ENCODE measurements at places on chromosomes 13 and 19. TPM values are rescaled to one million over a fixed set of nuclear protein-coding genes. Genes with fewer than 3 reads are reported as not detected.

RAB8A gene
- 18.9 TPM for polyA plus RNA-seq

DNA sequence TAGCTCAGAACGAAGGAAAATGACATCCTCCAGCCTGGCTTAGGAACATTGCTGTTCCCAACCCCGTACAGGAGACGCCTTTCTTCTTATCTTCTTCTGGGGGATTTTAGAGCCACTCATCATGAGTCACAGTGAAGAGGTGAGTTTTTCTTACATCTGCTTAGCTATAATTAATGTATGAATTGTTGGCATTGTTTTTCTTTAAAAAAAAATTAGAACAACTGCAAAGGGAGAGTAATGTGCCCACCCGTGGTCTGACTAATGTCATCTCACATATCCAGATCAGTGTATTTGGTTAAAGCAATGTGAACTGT is 310.6 kb upstream of the TSHZ3 start:
- DNase-seq: no peak

GRCh38 chr13:40252241-40252640 is 414.2 kb downstream of the FOXO1 start:
- no peak for DNase-seq

CGB5 gene
- polyA plus RNA-seq: 0.92 TPM

DNA sequence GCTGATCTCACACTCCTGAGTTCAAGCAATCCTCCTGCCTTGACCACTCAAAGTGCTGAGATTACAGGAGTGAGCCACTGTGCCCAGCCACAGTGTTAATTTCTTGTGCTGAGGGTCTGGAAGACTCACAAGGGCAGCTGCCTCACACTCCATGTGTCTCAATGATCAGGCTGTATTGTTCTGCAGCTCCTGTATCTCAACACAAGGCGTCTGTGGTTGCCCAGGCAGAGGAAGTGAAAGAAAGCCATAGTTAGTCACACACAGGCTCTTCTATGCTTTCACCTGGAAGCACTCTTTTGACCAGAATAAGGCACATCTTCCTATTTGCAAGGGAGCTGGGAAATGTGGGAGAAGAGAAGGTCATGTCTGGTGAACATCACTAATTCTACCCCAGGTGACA is 107.3 kb upstream of the ZNF507 start:
- no peak for DNase-seq

KLK12 gene
- not detected for polyA plus RNA-seq

DNA sequence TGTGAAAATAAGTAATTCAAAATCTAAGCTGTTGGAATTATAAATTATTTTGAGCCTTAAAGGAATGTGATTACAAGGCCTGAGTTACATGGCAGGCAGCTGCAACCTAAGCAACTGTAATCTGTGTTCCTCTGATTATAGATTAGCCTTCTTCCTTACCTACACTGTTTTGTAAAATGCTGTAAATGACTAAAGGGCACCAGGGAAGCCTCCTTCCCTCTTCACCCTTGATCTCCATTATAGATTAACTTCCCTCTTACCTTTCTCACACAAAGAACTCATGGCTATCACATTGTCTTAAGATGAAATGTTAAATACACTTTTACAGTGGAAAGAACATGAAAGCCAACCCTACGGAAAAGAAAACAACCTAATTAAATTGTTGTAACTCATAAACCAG is 423.7 kb upstream of the KLF12 start:
- DNase-seq: no peak

GRCh38 chr13:101455863-101456262 is 3.4 kb downstream of the ITGBL1 start:
- DNase-seq: no peak

DNA sequence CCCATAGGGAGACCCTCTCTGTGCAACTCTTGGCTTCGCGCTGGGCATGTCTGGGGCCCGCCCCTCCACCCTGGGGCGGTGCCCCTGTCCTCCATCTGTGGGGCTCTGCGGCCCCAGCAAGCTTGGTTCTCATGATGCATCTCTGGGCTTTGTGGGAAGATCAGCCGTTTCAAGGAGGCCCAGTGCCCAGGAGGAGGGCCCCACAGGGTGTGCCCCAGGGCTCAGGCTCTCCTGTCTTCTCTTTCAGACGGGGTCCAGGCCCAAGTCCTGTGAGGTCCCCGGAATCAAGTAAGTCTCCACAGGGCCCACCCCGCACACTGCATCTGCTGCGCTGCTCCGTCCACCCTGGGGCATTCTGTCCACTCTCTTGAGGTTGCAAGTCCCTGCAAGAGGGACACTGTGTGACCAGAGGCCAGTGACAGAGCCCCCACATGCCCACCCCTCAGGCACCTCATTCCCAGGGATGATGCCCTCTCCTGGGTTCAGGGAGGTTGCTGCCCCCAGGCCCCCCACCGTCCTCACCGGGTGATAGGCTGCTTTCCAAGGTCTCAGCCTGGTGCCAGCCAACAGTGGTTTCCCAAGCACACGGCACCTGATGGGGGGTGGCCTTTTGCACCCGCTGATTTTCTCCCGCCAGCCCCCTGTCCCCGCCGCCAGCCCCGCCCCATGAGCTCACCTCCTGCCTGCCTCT is 31.7 kb downstream of the COMP start:
- no peak for DNase-seq

DNA sequence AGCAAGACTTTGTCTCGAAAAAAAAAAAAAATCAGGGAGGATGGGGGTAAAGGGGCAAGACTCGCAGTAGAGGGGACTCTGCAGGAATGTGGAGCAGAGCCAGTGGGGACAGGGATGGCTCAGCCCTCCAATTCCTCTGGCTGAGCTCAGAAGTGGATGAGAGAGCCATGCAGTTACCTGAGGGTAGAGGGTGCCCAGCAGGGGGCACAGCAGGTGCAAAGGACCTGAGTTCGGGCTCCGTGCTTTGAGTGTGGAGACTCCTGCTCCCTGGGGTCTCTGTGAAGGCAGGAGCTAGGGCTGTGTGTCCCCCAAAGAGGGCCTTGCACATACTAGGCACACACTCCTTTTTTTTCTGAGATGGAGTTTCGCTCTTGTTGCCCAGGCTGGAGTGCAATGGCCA is 7.7 kb downstream of the DOCK6 start:
- DNase-seq: no peak

- no peak for DNase-seq
These were observed 5.2 kb upstream of the BCAT2 start for GRCh38 chr19:48815870-48816501.

GRCh38 chr19:44845612-44846454 is at the start of gene NECTIN2:
Gene NECTIN2 (plus strand): TSS chr19:44846297. CDS start chr19:44846526, 229 bp downstream.
- DNase-seq: peak; percentile 99

GRCh38 chr13:108093616-108094015 is 121.7 kb downstream of the LIG4 start:
- DNase-seq: no peak

WDR62 gene
- polyA plus RNA-seq: 2.7 TPM

- DNase-seq: no peak
These were observed 450 bp downstream of the NDUFA11 start for GRCh38 chr19:5903056-5903623.

DNA sequence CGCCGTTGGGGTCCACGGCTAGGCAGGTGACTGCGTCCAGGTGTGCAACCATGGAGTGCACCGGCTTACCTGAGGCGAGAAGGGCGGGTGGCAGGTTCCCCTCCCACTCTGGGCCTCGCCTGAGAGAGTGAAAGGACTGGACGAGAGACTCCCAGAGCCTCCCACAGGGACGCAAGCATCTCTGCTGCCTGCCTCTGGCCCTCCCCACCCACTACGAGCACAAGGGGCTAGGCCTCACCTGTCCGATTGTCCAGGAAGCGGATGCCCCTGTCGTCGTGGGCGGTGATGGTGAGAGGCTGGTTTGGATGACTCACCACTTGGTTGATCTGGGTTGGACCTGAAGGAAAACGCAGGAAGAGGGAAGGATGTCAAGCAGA is 5.1 kb upstream of the PRKD2 start:
- DNase-seq: no peak

DNA sequence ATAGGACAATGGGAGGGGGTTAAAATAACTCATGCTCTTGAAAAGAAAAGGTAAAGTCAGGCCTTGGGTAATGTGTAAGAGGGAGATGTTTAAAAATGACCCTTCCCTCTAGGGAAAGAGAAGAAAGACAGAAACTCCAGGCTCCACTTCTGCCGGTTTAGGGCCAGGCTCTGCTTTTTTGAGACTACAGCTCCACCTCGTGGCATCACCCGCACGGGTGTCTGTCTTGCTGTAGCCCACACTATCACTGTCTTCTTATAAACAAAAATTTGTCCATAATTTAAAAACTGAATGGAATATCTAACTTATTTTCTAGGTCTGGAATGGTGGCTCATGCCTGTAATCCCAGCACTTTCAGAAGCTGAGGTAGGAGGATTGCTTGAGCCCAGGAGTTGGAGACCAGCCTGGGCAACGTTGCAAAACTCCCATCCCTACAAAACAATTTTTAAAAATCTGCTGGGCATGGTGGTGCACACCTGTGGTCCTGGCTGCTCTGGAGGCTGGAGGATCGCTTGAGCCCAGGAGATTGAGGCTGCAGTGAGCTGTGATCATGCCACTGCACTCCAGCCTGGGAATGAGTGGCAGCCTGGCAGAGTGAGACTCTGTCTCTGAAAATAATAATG is 65.1 kb upstream of the GTF3A start:
- peak; percentile 68 for DNase-seq

GRCh38 chr13:76214001-76214400 is 577.9 kb downstream of the LMO7 start:
- DNase-seq: no peak

GRCh38 chr19:47573071-47574026 is at the start of gene ZNF541:
Gene ZNF541 (minus strand): TSS chr19:47573148. CDS start chr19:47555856, 17,292 bp downstream.
- peak; percentile 34 for DNase-seq

- no peak for DNase-seq
These were observed 495 bp downstream of the KCNA7 start for GRCh38 chr19:49071860-49072547.

DNA sequence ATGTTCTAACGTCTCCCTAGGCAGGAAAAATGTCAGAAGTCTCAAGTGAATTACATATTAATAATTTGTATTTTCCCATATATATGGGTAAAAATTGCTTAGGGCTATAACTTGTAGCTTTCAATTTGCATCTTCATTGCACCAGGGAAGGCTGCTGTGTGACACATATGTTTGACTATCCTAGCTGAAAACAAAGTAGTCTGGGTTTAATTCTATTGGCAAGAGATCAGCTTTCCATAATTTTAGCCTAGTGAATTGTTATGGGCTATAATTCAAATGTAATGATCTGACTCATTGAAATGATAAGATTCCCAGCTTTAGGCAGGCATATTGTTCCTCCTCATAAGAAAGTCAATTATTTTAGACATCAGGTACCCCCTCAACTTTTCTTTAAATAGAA is 553.1 kb downstream of the DCT start:
- no peak for DNase-seq

NAPA gene
- not detected for polyA plus RNA-seq

ZNF333 gene
- polyA plus RNA-seq: 13.8 TPM

SIGLEC5 gene
- polyA plus RNA-seq: 0.32 TPM

YIPF2 gene
- 22.9 TPM for polyA plus RNA-seq

SIGLEC12 gene
- polyA plus RNA-seq: 0.13 TPM

DNA sequence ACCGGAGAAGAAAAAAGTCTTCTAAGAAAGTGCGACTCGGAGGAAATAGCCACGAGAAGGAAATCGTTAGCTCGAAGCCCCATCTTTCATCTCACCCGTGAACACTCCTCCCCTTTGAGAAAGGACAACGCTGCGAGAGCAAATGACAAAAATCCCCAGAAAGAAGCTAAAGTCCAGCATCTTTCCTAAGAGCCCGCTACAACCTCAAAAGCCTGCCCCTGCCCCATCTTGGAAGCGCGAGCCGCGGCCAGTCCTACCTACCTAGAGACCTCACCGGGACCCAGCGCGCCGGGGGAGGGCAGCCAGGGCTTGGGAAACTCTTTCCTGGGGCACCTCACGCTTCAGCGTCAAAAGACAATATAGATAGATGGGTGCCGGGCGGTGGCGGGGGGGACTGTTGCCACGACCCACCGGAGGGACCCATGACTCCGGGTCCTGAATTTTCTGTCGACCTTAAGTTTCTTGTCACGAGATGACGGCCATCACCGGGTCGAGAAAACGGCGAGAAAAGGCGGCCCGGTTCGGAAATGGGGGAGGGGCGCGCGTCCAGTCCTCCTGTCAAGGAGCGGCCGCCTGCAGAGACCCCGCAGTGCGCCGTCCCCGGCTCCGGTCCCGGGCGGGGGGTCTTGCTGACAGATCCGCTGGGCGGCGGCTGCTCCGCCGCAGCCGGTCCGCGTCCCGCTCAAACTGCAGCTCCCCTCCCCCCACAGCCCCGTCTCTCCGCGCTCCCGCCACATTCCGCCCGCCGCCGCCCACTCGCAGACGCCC is 65.9 kb downstream of the KCNRG start:
- DNase-seq: peak; percentile 57

HCST gene
- 5.1 TPM for polyA plus RNA-seq

KLF2 gene
- 48.1 TPM for polyA plus RNA-seq

DNA sequence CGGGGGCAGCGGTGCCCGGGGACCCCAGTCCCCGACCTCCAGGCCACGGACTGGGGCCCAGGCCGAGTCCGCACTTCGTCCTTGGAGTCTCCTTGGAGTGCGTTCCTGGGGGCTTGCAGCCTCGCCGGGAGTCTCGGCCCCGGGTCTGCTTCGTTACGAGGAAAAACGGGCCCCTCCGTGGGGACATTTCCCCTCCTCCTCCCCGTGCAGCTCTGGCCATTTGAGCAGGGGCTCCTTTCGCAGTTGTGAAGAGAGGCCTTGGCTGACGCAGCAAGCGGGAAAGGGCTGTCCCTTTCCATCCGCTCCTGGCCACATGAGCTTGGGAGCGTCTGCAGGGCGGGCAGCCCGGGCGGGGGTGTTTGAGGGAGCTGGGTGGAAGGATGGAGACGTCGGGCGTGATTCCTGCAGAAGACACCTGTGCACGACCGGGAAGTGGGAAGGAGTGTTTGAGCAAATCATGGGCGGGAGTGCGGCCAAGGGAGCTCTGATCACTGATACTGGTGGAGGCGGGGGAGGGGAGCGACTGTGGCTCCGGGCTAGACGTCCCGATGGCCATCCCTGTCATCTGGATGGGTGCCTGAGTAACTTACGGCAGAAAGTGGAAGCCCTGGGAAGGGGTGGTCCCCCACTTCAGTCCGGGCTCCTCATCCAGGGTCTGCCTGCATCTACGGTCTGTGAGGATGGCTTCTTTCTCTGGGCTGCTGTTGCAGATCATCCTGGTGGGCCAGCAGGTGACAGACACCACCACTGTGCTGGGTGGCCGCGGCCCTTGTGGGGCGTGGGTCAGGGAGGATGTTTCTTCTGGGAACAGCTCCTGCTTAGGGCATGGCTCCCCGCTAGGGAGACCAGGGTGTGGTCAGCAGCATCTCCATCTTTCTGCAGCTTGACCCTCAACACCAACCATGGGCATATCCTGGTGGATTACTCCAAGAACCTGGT is 736 bp downstream of the GPI start:
- DNase-seq: peak; percentile 39

NOTCH3 gene
- 104 TPM for polyA plus RNA-seq

DNA sequence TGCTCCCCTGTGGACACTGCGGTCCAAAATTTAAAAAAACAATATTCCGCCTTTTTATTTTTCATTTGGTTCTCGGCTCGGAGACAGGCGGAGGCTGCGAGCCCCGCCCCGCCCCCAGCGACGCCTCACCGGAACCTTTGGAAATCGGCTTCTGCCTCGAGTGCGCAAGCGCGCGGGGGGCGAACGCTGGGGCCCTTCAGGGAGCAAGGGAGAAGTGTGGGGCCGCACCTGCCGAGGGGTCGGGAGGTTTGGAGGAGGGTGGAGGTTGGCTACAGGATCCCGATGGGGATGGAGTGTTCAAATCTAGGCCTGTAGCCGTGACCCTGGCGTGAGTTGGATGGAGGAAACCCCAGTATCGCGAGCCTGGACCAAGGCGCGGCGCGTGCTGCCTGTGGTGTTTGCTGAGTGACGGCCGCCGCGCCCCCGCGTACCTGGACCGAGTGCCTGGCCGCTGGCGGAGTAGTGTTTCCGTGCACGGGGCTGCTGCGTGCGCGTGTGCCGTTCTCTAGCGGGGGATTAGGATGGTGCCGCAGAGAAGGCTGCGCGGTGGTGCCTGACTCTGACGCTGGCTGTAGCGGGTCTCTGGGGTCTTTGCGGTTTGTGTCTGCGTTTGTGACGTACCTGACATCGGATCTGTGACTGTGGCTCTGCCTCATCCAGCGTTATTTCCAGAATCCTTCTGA is 565 bp upstream of the ZFP30 start:
- DNase-seq: peak; percentile 86
